ENCODE measurements at places on chromosomes 1 and 21.

DNA sequence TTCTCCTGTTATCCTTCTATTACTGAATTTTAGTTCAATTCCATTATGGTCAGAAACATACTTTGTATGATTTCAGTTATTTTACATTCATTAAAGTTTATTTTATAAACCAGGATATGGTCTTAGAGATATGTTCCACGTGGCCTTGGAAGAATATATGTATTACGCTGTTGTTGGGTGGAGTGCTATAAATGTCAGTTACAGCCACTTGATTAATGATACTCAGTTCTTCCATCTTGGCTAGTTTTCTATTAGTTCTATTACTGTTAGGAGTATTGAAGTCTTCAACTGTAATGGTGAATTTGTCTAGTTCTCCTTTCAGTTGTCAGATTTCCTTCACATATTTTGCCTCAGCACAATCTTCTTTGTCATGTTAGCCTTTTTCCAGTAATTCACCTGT is 26.7 kb downstream of the CCSAP start:
- DNase-seq, result no peak
- H3K4me1 ChIP-seq, result no peaks in the 10 kb centered on the region
- H3K27me3 ChIP-seq, result no peaks in the 10 kb centered on the region
- no peak overlapping the region for H3K27ac ChIP-seq

DNA sequence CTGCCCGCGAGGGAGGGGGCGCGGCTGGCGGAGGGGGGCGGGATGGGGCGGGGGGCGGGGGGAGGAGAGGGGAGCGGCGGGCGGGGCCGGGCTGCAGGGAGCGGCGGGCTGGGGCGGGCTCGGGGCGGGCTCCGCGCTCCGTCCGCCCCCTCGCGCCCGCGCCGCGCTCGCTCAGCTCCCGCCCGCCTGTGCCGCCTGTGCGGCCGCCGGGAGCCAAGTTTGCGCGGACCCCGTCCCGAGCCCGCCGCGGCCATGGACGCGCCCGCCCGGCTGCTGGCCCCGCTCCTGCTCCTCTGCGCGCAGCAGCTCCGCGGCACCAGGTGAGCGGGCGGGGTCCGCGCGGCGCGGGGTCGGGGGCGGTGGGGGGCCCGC is at the start of gene GABRD:
TSS of gene GABRD (plus strand) at position 174 of the 372 bp plus-strand sequence. CDS start at position 253, 79 bp downstream.
- no peak within 1 kb of the TSS for H3K27ac ChIP-seq
- peaks cover 3% of the 10 kb centered on the region for H3K27me3 ChIP-seq
- DNase-seq, result no peak
- H3K4me3 ChIP-seq, result peak within 1 kb of the TSS; percentile 29

DNA sequence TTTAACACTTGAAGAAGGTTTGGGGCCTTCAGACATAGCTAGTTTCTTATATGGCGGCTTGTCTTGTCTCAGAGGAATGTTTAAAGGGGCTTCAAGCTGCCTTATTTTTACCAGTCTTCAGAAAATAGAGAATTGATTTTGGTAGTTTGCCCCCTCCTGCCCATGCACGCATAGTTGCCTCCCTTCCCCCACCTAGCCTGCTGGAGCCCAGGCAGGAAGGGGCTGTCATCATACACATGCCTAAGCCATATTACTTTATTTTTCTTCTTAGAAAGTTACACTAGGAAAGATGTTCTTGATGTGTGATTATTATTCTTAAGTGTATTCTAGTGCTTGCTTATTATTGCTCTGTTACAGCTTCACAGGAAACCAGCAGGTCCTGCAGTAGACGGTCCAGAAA is 18.3 kb downstream of the PBX1 start:
- no peaks in the 10 kb centered on the region for H3K27me3 ChIP-seq
- H3K36me3 ChIP-seq, result no peaks in the 10 kb centered on the region
- H3K4me3 ChIP-seq, result peak overlapping the region; percentile 36
- H3K4me1 ChIP-seq, result peaks cover 43% of the 10 kb centered on the region

- H3K4me3 ChIP-seq, result no peak overlapping the region
- no peaks in the 10 kb centered on the region for H3K36me3 ChIP-seq
- DNase-seq, result no peak
- no peaks in the 10 kb centered on the region for H3K27me3 ChIP-seq
- no peak overlapping the region for H3K27ac ChIP-seq
These were observed 8.2 kb upstream of the GLRX2 start for GRCh38 chr1:193113258-193113991.

DNA sequence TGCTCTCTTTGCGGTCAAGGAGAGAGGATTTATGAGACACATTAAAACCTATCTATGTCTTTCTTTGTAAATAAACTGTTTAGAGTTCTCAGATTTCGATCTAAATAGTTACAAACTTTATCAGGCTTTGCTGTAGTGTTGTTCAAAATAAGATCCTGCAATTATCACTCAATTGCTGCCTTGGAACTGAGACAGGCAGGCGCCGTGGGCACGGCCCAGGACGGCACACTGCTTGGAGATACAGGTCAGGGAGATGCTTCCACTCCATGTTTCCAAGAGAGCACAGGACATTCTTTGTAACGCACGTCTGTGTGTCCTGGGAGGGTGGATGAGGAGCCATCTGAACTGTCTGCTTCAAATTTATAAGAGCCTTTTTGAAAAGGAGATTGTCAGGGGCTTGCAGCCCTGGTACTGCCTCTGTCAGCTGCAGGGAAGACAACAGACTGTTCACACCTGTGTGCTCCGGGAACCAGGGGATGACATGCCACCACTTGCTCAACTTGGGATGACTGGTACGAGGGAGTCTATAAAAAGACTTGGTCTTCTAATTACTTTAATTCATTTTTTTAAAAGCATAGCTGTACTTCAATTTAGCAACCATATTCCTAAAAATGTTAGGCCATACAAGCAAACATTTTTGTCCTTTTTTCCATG is 472.9 kb upstream of the RUNX1 start:
- H3K27me3 ChIP-seq, result no peaks in the 10 kb centered on the region
- no peak overlapping the region for H3K4me3 ChIP-seq
- H3K36me3 ChIP-seq, result no peaks in the 10 kb centered on the region
- DNase-seq, result no peak
- H3K4me1 ChIP-seq, result no peaks in the 10 kb centered on the region

DNA sequence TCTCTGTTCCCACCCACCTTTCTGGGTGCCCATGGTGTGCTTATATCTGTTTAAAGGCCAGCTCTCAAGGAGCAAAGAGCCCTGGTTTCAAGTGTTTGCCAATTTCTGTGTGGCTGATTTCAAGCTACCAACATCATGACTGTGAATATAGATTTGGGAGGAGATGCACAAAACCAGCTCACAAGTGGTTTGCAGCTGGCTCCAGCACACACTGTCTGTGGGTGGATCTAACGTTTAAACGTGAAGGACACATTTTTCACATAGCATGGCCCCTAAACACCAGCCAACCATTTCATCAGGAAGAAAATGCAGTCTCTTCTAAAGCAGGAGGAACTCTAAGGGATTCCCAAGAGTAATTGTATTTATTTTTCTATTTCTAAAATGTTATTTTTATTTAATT is 65.2 kb downstream of the FCRL5 start:
- no peaks in the 10 kb centered on the region for H3K36me3 ChIP-seq

GRCh38 chr1:95321531-95321930 is 87.5 kb downstream of the RWDD3 start:
- no peaks in the 10 kb centered on the region for H3K27me3 ChIP-seq
- no peaks in the 10 kb centered on the region for H3K36me3 ChIP-seq
- no peak for DNase-seq
- H3K4me1 ChIP-seq, result no peaks in the 10 kb centered on the region

- no peak overlapping the region for H3K27ac ChIP-seq
- no peak for DNase-seq
- peaks cover 2% of the 10 kb centered on the region for H3K4me1 ChIP-seq
- H3K27me3 ChIP-seq, result no peaks in the 10 kb centered on the region
These were observed 32.6 kb downstream of the RYR2 start for GRCh38 chr1:237074371-237075117.

- H3K4me3 ChIP-seq, result no peak overlapping the region
- H3K4me1 ChIP-seq, result no peaks in the 10 kb centered on the region
- no peak for DNase-seq
- H3K36me3 ChIP-seq, result no peaks in the 10 kb centered on the region
- H3K27me3 ChIP-seq, result no peaks in the 10 kb centered on the region
These were observed 85.3 kb downstream of the RPS6KC1 start for GRCh38 chr1:213136190-213136917.

DNA sequence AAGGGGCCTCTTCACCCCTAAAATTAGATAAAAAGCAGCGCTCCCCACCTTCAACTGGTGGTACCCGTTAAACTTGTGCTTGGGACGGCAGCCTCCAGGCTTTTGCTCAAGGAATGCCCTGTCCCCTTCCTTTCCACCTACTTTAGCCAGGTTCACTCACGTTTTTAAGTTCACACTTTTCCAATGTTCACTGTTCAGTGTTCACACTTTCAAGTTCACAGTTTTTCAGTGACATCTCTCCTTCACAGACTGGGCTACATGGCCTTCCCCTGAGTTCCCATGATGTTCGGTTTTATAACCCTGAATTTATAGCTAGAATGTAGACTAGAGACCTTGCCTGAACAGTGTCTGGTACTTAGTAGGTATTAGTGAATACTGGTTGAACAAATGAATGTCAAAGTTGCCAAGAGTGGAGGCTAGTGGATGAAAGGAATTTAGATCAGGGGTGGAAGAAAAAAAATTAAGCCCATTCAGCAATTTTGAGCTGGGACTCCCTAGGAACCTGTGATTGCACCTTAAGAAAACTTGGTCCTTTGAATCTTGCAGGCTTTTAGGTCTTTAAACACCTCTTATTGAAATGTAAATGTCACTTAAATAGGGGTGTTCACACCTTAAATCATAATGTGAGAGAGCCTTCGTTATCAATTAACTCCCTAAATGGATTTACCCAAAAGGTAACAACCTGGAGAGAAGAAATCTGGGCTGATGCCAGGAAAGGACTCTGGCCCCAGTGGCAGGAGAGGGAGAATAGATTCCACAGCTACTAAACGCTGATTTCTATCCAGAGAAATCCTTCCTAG is 12.3 kb downstream of the BTG2 start:
- H3K27me3 ChIP-seq, result peaks cover 8% of the 10 kb centered on the region
- no peaks in the 10 kb centered on the region for H3K36me3 ChIP-seq
- DNase-seq, result no peak

GRCh38 chr1:198641966-198642668 is 3.3 kb downstream of the PTPRC start:
- H3K4me1 ChIP-seq, result no peaks in the 10 kb centered on the region
- no peaks in the 10 kb centered on the region for H3K27me3 ChIP-seq
- no peak overlapping the region for H3K4me3 ChIP-seq
- no peak overlapping the region for H3K27ac ChIP-seq

GRCh38 chr1:67571901-67572593 is 113.0 kb upstream of the GADD45A start:
- H3K4me3 ChIP-seq, result no peak overlapping the region
- H3K4me1 ChIP-seq, result no peaks in the 10 kb centered on the region
- no peaks in the 10 kb centered on the region for H3K36me3 ChIP-seq
- no peak overlapping the region for H3K27ac ChIP-seq
- H3K27me3 ChIP-seq, result no peaks in the 10 kb centered on the region

- H3K4me1 ChIP-seq, result no peaks in the 10 kb centered on the region
- no peaks in the 10 kb centered on the region for H3K36me3 ChIP-seq
- H3K27ac ChIP-seq, result no peak overlapping the region
- no peak for DNase-seq
- H3K27me3 ChIP-seq, result no peaks in the 10 kb centered on the region
These were observed 41.2 kb upstream of the CYP2J2 start for GRCh38 chr1:59967780-59968179.

GRCh38 chr1:228032041-228032440 is 25.2 kb downstream of the WNT3A start:
- no peak for DNase-seq
- H3K4me3 ChIP-seq, result no peak overlapping the region
- H3K4me1 ChIP-seq, result peaks cover 3% of the 10 kb centered on the region
- no peaks in the 10 kb centered on the region for H3K36me3 ChIP-seq
